Fibroblast of skin of scalp (primary cell): ENCODE measurements at places on chromosomes 2 and 18.
A peak's percentile ranks its signal among the peaks of the same experiment; 100 is the strongest.

DNA sequence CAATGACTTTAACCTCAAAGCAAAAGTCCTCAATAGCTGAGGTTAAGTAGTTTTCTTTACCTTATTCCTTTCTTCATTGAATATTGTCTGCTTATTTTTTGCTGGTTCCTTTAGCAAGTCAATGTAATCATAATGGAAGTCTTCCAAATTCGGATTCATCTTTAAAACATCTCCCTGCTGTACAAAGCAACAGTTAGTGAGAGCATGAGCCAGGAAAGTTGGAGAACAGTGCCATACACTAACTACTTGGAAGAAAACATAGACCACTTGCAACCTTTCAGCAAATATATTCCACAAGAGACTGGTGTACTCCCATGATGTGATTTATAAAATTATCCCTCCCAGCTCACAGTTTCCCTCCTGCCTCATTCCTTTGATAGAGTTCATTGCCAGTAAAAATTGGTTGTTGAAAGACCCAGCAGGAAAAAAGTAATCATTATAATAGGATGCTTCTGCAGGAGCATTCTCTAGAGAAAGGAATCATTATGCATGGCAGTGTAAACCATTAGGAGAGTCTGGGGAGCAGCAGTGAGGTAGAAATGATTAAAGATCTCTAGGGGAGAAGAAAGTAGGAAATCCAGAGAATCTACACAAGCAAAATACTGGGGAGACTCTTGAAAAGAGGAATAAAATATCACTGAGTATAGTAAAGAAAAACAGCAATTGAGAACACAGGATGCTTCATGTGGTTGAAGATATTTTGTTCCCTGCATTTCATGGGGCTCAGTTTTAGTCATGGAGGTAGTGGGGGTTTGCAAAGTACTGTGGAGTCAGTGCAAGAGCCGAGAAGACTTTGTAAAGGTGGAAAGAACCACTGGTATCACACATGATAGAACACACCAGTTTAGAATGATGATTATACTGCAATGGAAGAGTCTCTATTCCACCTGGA lies 38.6 kb upstream of the TTN start:
- peak; percentile 4 for DNase-seq

DNA sequence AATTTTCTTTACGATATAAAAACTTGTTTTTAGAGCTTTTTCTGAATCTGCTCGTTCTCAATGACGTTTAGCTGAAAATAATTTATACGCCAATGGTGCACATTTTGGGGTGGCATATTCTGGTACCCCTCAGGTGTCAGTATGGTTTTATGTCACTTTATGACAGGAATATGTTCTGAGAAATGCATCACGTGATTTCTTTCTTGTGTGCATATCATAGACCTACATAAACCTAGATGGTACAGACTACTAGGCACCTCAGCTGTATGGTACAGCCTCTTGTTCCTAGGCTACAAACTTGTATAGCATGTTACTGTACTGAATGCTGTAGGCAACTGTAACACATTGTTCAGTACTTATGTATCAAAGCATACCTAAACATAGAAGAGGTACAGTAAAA lies 68.2 kb downstream of the TMEM17 start:
- no peak for DNase-seq

GRCh38 chr18:45662468-45662867 lies 47.2 kb downstream of the SLC14A2 start:
- DNase-seq: peak; percentile 47

DNA sequence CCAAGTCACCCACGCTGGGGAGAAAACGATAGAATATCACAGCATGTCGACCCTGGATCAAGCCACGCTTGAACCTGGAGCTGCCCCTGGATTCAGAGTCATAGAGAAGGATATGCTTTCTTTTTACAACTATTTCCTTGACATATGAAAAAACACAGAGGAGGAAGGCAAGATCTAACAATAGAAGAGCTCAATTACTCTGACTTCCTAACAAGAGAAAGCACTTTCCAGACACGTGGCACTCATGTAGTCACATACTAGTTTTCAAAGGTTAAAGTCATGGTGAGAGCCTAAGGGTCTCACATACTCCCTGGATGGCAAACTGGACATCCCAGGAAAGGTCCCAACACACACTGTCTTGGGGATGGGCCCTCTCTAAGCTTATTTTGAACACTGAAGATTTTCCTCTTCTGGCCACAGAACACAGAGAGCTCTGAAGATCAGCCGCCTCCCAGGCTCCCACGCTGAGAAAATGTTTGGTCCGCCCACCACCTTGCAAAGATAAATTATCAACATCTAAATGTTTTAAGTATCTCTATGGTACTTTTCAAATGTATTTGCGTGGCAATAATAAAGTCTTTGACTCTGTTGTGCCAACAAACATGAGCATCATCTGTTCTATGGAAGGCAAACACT lies 4.9 kb downstream of the PXDN start:
- DNase-seq: no peak

DNA sequence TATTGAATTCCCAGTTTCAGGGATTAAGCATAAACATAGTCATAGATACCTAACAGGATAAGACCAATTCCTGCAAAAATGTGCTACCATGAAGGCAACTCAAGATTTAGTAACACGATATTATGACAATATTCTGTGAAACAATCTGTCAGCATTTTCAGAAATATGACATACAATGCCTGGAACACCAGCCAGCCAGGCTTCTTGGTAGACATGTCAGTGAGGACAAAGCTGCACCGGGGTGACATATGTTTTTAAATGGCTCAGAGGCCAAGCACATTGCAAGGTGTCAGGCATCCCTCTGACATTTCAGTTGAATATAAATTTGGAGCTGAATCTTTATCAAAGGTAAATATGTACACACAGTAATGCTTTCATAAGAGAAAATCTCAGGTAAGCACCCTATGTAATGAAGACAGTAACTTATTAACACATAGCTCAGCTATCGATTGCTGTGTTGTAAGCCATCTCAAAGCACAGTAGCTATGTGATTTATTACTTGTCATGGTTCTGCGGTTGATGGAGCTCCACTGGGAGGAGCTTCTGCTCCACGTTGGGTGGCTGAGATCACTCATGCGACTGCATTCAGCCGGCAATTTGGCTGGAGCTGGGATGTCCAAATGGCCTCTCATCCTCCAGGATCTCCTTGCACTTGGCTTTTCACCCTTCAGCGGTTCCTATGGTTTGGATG lies 31.9 kb upstream of the EML6 start:
- no peak for DNase-seq

- DNase-seq: no peak
Observed at GRCh38 chr2:207061181-207061580, 104.6 kb downstream of the KLF7 start.

DNA sequence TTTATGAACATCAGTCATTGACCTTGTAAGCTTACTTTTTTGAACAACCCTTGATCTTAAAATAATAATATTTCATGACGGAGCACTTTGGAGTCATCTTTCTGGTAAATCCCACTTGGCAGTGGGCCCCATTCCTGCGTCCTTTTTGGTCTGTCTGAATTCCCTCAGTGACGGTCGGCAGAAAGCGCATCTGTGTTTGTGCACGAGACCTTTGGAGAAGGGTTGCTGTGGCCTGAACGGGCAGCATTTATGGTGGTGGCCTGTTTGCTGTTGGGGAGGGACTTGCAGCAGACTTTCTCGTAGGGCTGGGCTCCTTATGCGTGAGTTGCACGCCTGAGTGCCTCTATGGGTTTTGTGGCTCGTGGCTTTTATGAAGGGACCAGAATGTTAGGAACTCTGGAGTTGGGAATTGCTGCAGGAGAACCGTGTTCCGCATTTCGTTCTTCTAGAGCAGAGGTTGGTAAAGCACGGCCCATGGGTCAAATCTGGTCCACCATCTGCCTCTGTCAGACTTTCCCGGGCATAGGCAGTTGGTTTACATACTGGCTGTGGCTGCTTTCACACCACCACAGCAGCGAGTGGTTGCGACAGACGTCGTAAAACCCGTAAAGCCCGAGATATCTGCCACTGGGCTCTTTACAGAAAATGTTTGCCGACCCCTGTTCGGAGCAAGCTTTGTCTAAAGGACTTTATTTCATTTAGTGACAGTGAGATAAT lies 30.8 kb downstream of the LPIN1 start:
- no peak for DNase-seq

GRCh38 chr18:67608615-67609273 lies 92.2 kb upstream of the DSEL start:
- DNase-seq: peak; percentile 76

- DNase-seq: peak; percentile 84
Observed at GRCh38 chr18:28114472-28114871, 62.5 kb downstream of the CDH2 start.

- DNase-seq: no peak
Observed at GRCh38 chr2:37271376-37272067, 40.1 kb downstream of the NDUFAF7 start.

- DNase-seq: no peak
Observed at GRCh38 chr2:130728549-130729316, at the start of gene GPR148. TSS of gene GPR148 (plus strand) at chr2:130729070. CDS start at chr2:130729152, 82 bp downstream.

DNA sequence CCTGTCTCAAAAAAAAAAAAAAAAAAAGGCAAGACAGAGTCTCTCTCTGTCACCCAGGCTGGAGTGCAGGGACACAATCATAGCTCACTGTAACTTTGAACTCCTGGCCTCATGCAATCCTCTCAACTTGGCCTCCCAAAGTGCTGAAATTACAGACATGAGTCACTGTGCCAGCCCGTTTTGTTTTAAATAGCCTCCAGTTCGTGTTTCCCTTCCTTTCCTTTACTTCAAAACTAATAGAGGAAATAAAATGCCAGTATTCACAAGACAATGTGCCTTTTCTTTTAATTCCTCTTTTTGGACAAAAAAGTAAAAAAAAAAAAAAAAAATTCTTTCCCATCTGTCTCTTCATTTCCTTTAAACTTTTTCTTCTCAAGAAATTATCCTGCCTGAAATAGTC lies 54.5 kb upstream of the ACMSD start:
- no peak for DNase-seq

GRCh38 chr2:86035883-86036668 lies 69.6 kb downstream of the POLR1A start:
- DNase-seq: peak; percentile 81

DNA sequence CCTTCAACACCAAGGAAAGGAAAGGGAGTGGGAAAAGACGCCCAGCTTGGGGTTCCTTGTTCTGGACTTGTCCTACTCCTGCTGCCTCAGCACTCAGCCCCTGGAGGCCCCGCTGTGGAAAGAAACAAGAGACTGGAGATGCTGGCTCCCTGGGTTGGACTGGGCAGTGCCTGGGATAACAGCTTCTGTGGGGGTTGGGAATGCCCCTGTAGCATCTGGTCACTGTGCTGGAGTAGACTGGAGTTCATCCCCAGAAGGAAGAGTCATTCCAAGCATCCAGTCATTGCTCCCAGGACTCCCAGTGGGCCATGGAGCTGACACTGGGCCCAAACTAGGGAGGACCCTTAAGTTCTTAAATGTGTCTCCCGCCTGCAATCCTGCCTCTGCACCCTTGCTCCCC lies 129.3 kb upstream of the HAAO start:
- DNase-seq: no peak

GRCh38 chr2:54054271-54054670 lies 61.1 kb upstream of the ACYP2 start:
- DNase-seq: no peak

GRCh38 chr2:9415516-9416169 lies 7.7 kb downstream of the ITGB1BP1 start:
- DNase-seq: no peak

- no peak for DNase-seq
Observed at GRCh38 chr2:98016908-98017670, 21.3 kb upstream of the TMEM131 start.

DNA sequence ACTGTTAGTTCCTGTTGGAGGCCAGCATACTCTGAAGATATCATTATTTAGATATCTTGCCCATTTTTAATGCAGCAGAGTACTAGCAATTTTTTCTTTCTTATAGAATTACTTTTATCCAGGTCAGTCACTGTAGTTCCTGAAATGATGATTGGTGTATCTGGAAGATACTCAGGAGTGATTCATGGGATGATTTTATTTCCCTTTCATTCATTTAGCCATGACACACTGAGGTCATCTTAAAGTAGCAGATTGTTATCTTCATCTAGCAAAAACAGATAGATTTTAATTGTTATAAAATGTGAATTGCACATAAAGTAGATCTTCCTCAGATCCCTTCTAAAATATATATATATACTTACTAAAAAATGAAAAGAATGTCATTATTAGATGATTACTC lies 109.1 kb downstream of the PIK3C3 start:
- no peak for DNase-seq

- peak; percentile 17 for DNase-seq
Observed at GRCh38 chr18:27763936-27764335, 413.0 kb downstream of the CDH2 start.

GRCh38 chr18:2597639-2598038 lies 26.3 kb downstream of the NDC80 start:
- DNase-seq: no peak

- DNase-seq: no peak
Observed at GRCh38 chr2:603427-603826, 73.8 kb downstream of the TMEM18 start.

DNA sequence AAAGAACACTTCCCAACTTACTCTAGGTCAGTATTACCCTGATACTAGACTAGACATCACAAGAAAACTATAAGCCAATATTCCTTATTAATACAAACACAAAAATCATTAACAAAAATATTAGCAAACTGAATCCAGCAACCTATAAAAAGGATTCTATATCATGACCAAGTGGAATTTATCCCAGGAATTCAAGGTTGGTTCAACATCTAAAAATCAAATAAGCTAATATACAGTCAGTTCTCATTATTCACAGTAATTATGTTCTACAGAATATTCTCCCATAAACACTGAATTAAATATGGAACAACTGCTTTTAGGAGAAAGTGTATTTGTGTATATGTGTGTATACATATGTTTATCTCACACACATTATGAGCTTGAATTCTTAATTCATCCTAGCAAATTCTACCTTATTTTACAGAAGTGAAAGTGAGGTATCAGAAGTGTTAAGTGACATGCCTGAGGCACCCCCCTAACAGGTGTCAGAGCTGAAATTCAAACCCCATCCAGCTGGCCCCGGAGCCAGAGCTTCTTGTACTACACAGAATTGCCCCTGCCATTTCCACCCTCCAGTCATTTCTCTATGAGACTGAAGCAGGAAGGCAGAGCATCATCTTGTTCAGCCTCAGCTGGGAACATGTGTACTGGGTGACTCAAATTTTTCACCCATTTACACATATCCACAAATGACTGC lies 77.8 kb downstream of the MALT1 start:
- DNase-seq: no peak

GRCh38 chr2:46939626-46940359 lies 24.2 kb upstream of the MCFD2 start:
- DNase-seq: no peak

DNA sequence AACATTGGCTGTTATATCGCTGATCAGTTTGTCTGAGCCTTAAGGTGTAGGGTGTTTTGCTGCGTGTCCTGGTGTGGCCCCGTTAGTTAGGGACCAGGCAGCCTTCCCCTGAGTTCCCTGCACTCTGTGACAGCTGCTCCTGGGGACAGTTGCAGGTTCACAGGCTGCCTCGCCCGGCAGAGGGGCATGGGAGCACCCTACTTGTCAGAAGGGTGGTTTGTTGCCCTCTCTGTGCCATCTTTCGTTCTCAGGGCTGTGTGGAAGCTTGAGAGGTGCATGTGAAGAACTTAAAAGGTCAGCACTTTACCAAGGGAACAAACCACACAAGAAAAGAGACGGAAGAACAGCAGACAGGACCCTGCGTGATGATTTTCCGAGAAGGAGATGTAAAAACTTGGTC lies 159.6 kb downstream of the LDLRAD4 start:
- DNase-seq: no peak
